Naive thymus-derived CD4-positive, alpha-beta T cell (primary cell): ENCODE measurements at places on chromosomes 5 and 9. TPM values are rescaled to one million over a fixed set of nuclear protein-coding genes. Genes with fewer than 3 reads are reported as not detected.

DNA sequence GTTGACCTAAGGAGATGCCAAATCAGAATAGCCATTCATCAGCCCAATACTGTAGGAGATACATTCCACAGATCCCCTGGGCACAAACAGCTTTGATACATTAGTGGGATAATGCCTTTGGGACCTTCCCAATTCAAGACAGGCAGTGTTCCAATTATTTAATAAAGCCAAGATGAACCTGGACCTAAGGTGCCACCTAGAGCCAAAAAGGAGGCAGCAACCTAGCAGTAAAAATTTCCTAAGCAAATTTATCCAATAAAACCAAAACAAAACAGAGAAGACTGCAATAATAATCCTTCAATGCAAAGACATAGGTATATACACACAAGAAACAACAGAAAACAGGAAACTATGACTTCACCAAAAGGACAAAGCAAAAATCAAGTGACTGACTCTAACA lies 253.0 kb downstream of the HINT1 start:
- no peak for DNase-seq

DNA sequence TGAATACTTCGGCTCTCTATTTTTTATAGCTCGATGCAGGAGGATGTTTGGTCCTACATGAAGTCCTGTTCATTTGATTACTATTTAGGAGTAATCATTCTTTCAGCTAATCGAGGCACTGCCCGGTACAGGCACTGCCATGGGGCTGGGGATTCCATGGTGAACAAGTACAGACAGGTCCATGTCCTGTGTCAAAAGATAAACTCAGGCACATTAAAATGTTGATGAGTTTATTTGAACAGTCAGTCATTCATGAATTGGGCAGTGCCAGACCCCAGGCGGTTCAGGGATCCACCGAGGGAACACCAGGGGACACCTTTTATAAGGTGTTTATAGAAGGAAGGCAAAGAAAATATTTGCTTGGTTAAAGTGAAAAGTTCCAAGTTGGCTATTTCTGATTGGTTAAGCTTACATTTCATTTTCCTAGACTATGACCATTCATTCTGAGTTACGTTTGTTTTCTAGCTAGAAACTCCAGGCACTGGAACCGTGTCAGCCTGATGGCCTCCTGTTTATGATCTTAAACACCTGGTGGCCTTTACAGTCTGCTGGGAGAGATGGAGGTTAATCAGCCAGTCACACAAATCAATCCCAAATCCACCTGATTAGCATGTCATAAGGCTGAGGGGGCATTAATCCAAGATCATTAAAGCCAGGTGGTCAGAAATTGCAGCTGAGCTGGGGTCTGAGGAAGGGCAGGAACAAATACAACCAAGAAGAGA lies 47.0 kb upstream of the TDRD7 start:
- DNase-seq, result no peak

- DNase-seq, result no peak
Observed at GRCh38 chr5:63805151-63805550, 157.1 kb downstream of the HTR1A start.

DNA sequence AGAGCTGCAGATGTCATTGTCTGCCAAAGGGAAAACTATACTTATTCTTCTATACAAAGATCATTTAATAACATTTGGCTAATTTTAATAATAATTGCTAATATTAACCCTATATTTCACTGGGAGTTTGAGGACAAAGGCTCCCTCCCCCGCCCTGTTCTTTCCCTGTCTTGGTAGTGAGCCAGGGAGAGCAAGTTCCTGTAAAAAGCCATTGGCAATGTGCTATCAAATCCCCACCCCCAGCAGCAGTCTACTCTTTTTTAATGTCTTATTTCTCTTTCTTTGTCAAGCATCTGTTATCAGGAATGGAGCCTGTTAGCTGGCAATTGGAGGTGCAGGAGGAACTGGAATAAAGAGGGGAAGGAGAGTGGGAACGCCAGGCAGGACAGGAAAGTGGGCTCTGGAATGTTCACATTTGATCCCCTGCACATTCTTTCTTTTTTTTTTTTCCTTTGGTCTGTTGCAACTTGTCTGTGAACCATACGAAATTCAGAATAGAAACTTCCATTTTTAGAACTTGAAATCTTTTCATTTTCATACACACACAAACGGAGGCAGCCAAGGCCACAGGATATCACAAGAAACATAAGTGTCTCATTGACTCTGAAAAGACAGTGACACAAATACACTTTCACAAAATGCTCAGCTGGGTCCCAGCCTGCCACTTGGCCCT lies 664.8 kb upstream of the ZNF608 start:
- no peak for DNase-seq

Gene PCDHGC3
- not detected for polyA plus RNA-seq

Gene CAVIN4
- not detected for polyA plus RNA-seq
